ENCODE measurements at places on chromosomes 6 and 20.
A peak's percentile ranks its signal among the peaks of the same experiment; 100 is the strongest.

- no peak for DNase-seq
Observed at GRCh38 chr6:41103847-41104246, 31.1 kb downstream of the NFYA start.

DNA sequence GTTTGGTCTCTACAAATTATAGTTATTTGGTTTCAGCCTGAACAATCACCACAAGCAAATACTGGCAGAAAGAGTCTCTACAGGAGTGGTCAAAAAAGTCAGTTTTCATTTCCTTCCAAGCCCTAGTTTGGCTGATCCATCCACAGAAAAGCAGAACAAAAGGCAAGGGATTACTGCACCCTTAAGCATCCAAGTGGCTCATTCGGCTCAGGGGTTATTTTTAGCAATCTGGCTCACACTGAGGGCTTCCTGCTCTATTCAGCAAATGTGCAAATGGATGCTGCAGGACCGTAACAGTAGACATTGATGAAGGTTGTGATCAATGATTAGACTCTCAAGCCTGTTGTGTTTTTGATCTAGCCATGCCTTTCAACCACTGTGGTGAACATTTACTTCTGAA lies 62.2 kb upstream of the FABP7 start:
- no peak for DNase-seq

DNA sequence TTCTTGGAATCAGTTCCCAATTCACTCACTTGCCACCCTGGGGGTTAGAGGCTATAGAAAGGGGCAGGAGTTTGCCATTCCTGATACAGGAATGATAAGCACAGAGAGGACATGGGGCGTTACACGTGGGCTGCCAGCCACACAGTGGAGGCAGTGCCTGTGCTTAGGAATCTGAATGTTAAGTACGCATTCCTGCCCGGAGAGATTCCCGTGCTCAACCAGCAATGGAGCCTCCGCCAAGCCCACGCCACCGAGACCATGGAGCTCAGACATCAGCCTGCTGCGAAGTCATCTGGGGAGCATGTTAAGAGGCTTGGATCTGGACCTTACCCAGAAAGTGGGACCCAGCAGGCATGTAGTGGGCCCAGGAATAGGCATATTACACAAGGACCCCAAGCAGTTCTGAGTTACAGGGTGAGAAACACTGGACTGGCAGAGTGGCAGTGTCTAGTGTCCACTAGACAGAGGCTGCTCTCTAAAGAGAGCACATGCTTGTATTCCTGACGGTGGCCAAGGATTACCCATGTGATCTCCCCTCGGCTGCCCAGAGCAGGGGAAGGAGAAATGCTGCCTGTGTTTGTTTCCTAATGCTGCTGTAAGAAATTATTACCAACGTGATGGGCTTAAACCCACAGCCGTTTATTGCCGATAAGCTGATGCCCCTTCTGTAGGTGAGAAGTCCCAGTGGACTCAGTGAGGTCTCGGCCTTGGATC lies 138.2 kb downstream of the BMP7 start:
- DNase-seq: no peak

DNA sequence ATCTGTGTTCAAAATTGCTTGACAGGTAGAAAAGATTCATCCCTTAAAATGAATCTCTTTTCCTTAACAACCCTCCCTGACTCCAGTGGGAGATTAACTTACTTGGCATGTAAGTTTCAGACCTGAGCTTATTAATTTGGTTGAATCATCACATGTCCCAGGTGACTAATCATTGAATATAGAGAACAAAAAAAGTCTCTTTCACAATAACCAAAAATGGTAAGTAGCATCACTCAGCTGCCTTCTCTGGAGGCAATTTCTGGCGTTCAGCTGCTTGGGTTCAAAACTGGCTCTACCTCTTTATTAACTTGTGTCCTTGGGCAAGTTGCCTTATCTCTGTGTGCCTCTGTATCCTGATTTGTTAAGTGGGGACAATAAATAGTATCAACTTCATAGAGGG lies 2.9 kb downstream of the C6orf141 start:
- no peak for DNase-seq

GRCh38 chr6:108961077-108961476 lies 112.9 kb downstream of the ARMC2 start:
- no peak for DNase-seq

- no peak for DNase-seq
Observed at GRCh38 chr6:150304429-150304828, 64.4 kb upstream of the IYD start.

GRCh38 chr6:148578489-148578814 lies 168.4 kb upstream of the UST start:
- DNase-seq: no peak

DNA sequence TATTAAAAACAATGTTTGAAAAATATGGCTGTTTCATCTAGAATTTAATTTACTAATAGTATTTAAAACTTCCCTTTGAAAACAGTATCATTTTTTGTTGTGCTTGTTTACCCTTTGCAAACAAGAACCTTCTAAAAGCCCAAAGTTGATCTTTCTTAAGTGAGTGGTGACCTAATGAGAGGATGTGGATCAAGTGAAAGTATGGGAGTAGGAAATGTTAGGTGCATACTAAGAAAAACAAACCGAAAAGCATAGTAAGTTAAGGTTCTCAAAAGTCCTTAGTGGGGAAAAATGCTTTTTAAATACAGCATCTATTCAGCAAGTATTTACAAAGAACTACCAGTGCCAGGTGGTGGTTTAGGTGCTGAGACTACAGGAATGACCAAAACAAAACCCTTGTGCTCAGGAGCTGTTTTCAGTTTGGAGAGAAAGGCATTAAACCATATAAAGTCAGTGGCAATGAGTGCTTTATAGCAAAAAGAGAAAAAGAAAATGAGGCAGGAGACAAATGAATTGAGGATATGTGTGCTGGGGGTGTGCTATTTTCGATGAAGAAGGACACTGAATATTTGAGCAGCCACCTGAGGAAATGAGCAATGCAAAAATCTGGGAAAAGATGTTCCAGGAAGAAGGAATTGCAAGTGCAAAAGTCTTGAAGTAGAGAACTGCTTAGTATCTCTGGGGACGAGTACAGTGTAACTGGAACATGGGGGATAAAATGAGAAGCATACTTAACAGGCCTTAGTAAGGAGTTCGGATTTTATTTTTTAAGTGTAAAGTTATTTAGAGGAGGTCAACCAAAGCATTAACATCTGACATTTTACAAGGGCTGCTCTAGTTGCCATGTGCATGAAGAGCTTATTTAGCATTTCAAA lies 24.0 kb downstream of the RNF146 start:
- DNase-seq: no peak

DNA sequence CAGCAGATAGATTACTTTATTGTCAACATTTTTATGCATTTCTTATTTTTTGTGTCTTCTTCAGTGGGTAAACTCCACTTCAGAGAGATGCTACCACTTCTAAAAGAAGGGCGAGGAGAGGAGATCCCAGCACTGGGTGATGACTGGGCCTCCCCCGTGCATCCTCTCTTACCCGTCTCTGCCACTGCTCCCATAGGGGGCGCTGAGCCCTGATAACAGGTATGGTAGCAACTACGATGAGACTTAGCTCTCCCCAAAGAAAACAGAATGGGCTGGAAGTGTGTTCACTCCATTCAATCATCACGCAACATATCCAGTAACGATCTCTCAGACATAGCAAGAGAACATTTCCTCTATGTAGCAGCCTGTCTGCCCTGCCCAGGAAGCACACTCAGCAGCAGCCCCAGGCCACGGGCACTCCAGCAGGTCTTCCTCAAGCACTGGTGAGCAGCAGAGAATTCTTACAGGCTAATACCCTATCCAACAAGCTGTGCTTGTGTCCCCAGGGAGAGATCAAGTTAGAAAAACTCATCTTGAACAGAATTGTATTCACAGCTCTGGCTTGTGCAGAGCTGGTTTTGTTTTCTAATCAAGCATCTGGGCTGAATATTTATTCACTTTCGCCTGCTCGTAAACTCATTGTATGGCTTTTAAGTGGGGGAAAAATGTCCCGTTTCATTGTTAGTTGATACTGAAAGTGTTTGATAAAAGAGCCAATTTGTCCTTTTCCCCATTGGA lies 533.1 kb upstream of the CDH4 start:
- DNase-seq: no peak

DNA sequence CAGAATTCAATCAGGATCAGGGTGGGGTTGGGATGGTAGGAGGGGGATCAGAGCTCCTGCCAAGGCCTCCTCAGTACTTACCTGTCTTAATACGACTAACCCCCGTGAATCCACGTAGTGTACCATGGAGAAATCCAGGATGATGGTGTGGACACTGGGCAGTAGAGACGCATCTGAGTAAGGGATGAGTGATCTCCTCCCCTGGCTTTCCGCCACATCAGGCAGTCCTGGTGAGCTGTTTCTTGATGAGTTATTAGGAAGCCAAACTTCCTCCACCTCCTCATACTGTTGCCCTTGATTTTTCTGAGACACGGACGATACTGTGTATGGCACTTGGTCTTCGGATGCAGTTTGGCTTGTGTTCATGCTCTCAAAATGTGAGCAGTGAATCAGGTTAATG lies 34.2 kb upstream of the SRPK1 start:
- DNase-seq: no peak

DNA sequence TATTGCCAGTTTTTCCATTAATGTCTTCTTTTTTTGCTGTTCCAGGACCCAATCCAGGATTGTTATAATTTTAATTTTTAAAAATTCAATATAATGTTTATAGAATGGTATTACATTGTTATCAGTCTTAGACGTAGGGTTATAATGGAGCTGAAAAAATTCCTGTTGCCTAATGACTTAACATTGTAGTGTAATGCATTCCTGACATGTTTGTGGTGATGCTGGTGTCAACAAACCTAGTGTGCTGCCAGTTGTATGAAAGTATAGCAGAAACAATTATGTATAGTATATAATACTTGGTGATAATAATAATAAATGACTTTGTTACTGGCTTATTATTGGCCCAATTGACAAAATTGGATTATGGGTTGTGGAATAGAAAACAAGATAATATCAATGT lies 30.4 kb downstream of the KIZ start:
- peak; percentile 34 for DNase-seq

DNA sequence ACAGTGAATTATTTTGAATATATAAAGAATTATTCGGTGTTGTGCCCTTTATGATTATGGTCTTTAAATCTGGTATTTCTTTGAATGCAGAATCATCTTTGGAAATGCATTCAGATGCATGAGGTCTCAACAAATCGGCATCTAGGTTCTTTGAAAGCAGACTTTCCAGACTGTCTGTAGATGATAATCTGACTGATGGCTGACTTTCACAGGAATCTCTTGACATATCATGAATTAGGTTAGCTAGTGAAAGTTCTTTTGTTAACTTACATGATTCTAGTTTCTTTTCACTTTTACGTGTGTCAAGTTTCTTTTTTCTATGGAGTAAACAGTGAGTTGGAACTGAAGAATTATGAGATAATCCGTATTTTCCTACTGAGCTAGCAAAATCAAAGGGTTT lies 17.1 kb downstream of the HBS1L start:
- no peak for DNase-seq

DNA sequence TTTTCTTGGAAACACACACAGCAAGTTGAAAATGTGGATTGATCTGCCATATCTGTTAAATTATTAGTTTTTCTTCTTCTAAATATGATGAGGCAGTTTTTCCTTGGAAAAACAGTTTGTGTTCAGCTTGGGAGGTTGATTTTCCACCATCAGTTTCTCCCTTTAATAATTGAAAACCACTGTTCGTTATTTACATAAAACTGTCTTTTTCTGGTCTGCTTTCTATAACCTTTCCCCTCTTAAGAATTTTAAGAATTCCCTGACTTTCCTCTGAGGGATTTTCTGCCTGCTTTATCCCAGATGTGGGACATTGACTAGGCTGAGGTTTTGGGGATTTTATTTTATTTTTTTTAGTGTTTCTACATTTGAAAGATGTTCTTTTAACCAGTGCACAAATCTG lies 27.2 kb downstream of the DSE start:
- no peak for DNase-seq

GRCh38 chr6:42333612-42334011 lies 116.0 kb upstream of the MRPS10 start:
- no peak for DNase-seq

GRCh38 chr20:25005220-25005619 lies 12.7 kb upstream of the APMAP start:
- no peak for DNase-seq

GRCh38 chr6:137016356-137016755 lies 28.4 kb downstream of the IL20RA start:
- no peak for DNase-seq

- no peak for DNase-seq
Observed at GRCh38 chr6:1415416-1416063, 26.2 kb downstream of the FOXF2 start.

- no peak for DNase-seq
Observed at GRCh38 chr20:35077872-35078271, 14.7 kb downstream of the TRPC4AP start.

GRCh38 chr6:30724906-30725667 lies 4.9 kb downstream of the TUBB start:
- no peak for DNase-seq
